Thoracic aorta endothelial cell (primary cell): ENCODE measurements at places on chromosomes 4 and X. TPM values are rescaled to one million over a fixed set of nuclear protein-coding genes. Genes with fewer than 3 reads are reported as not detected.

Gene FRMD7
- total RNA-seq: not detected in 2 replicates

Gene AMTN
- total RNA-seq: not detected in 2 replicates

Gene FAM53A
- total RNA-seq: 1.3 and 1.6 TPM in 2 replicates

Gene DRP2
- total RNA-seq: 0.80 and 1.0 TPM in 2 replicates

Gene F9
- not detected in 2 replicates for total RNA-seq

Gene PCDH11X
- total RNA-seq: under 0.01 and 0.22 TPM in 2 replicates

Gene CLCN3
- 52.8 and 58.3 TPM in 2 replicates for total RNA-seq

Gene TMPRSS11F
- not detected in 2 replicates for total RNA-seq

Gene CNKSR2
- under 0.01 TPM in 1 of 2 replicates, not detected in the other for total RNA-seq

Gene SLC7A11
- total RNA-seq: 228 and 242 TPM in 2 replicates

Gene DDIT4L
- 17.0 and 31.8 TPM in 2 replicates for total RNA-seq

Gene NAT8L
- total RNA-seq: under 0.01 and 0.07 TPM in 2 replicates

Gene HTRA3
- 1.9 and 3.9 TPM in 2 replicates for total RNA-seq

Gene C4orf51
- not detected in 2 replicates for total RNA-seq

Gene AFF2
- 0.22 TPM in 1 of 2 replicates, not detected in the other for total RNA-seq

Gene GABRB1
- not detected in 2 replicates for total RNA-seq

Gene KIT
- 12.8 and 28.3 TPM in 2 replicates for total RNA-seq

Gene GAGE12J
- not detected in 2 replicates for total RNA-seq

Gene SYTL5
- under 0.01 TPM in 1 of 2 replicates, not detected in the other for total RNA-seq

Gene TBCK
- 43.4 and 45.1 TPM in 2 replicates for total RNA-seq

Gene EDA
- 2.5 and 2.8 TPM in 2 replicates for total RNA-seq

Gene SPACA5
- not detected in 2 replicates for total RNA-seq
